ENCODE measurements at places on chromosomes 12 and 14. TPM values are rescaled to one million over a fixed set of nuclear protein-coding genes. Genes with fewer than 3 reads are reported as not detected.

The METTL3 gene
- total RNA-seq: 42.4 TPM

The KRT3 gene
- total RNA-seq: not detected

The GPRC5A gene
- total RNA-seq: 6.1 TPM

The TMEM63C gene
- not detected for total RNA-seq

The ST8SIA1 gene
- 0.89 TPM for total RNA-seq

The APOLD1 gene
- total RNA-seq: 7.1 TPM

The KRT75 gene
- not detected for total RNA-seq

The POTEM gene
- not detected for total RNA-seq

The ZFP36L1 gene
- 58.2 TPM for total RNA-seq

The KRT83 gene
- not detected for total RNA-seq

The SGPP1 gene
- 14.7 TPM for total RNA-seq

The DIO2 gene
- total RNA-seq: 0.45 TPM

The SMOC1 gene
- total RNA-seq: 2.2 TPM

The KCNJ8 gene
- total RNA-seq: 1.6 TPM

The ENDOU gene
- total RNA-seq: not detected

The CPNE6 gene
- total RNA-seq: not detected

The TSPAN19 gene
- under 0.01 TPM for total RNA-seq

The ACOT4 gene
- 1.6 TPM for total RNA-seq

The AMHR2 gene
- total RNA-seq: not detected

The POTEG gene
- total RNA-seq: not detected

The GNB3 gene
- 2.2 TPM for total RNA-seq

The TSPAN11 gene
- total RNA-seq: 0.50 TPM

The SINHCAF gene
- total RNA-seq: 35.7 TPM

The LRRC10 gene
- not detected for total RNA-seq

The KCNMB4 gene
- 0.45 TPM for total RNA-seq

The PAX9 gene
- not detected for total RNA-seq

The TRIAP1 gene
- total RNA-seq: 27.8 TPM

The C12orf54 gene
- not detected for total RNA-seq

The LHX5 gene
- not detected for total RNA-seq

The FGF23 gene
- total RNA-seq: not detected

The CD163L1 gene
- total RNA-seq: 0.17 TPM

The KLRB1 gene
- total RNA-seq: not detected

The GPR68 gene
- 0.30 TPM for total RNA-seq

The SLC10A1 gene
- total RNA-seq: not detected

The CLEC9A gene
- total RNA-seq: not detected

The GPRC5D gene
- not detected for total RNA-seq

The TEX22 gene
- total RNA-seq: under 0.01 TPM

The PARP11 gene
- 6.4 TPM for total RNA-seq

The IAPP gene
- total RNA-seq: not detected

The IL23A gene
- not detected for total RNA-seq

The TAS2R10 gene
- total RNA-seq: 0.67 TPM

The MSRB3 gene
- 14.9 TPM for total RNA-seq

The HOMEZ gene
- 8.5 TPM for total RNA-seq
